ENCODE measurements at places on chromosomes 4 and X.

DNA sequence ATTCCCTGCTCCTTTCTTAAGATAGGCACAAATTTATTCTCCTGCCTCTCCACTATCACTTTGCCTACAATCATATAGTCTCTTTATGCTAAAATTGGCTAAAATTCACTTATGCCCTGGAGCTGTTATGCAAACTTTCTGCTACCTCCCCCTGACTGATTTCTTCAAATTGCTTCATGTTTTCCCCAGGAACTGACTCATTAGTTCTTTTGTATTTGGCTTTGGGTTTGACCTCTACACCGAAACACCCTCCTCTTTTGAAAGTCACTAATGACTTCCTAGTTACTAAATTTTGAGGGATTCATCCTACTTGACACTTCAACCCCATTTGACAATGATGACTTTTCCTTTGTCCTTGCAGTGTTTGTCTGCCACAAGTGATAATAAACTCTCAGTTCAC is 222.6 kb downstream of the NDST4 start:
- no peak for DNase-seq

DNA sequence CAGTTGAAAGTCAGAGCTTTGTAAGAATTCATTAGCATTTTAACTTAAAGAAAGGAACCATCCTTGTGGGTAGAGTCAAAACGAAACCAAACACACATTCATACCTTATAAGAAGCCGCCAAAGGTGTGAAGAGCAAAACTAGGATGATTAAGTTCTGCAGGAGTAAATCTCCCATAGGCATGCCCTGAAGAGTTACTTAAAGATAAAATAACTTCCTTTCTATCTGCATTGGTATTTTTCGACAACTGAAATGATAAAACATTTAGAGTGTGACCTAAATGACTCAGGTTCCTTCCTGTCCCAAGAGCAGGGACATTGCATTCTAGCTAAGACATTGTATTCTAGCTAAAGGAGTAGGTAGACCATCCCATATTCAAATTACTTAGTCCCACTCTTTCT is 75.3 kb downstream of the BCOR start:
- DNase-seq, result no peak

DNA sequence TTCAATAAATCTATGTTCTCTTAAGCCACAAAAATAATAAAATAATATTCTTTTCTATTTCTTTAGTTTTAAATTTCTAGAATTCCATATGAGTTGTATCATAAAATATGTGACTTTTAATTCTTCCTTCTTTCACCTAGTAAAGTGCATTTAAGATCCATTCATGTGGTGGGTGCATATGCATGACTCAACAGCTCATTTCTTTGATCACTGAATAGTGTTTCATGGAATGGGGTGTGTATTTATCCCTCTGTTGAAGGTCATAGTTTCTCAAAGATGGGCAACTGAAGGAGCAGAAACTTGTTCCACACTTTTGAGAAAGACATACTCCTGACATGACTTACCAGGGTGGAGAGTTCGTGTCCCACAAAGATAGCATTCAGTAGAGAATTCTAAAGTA is 1230.3 kb upstream of the AGA start:
- no peak for DNase-seq

DNA sequence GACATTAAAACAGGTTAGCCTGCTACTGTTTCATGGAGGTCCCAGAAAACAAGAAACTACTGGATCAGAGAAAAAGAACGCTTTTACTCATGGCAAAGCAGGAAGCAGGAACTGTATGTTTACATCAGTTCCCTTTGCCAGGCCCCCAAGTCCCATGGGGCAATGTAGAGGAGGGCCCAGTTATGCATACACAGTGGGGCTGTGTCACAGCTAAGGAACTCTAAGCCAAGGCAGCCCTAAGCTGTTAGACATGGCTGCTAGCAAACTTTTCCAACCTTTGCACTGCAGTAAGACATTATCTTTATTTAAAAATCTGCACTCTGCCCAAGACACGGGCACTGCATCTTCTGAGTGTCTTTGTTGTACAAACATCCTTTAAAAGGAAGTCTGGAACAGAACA is 975.8 kb downstream of the C4orf33 start:
- no peak for DNase-seq

DNA sequence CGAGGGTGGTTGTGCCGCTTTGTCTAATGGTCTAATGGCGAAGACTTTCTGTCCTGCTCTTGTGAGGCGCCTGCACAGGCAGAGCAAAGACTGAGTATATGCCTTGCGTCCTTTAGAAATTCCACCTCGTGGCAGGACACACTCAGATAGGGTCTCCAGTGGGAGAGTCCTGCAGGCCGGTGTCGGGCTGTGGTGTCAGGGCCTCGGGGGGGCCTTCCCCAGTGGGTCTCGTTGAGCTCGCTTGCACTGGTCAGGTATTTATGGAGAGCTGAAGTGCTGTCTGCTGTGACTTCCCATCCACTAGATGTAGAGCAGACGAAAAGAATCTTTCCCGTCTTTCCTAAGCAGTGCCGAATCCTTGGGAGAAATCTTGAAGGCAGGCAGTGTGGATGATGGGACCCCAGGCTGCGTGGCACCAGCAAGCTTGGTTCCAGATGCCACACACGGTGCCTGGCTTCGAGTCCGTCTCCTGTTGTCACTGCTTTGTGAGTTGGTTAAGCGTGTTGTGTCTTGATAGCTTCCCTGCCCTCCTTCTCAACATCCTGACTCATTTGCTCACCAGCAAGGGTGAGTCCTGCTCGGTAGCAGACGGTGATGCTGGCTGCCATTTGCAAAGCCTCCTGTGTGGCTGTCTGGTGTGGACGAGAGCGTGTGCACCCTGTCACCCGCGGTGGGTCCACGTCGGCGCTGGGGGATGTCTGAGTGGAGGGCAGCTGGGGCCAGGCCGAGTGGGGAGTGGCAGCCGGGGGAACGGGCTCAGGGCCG is 20.5 kb downstream of the MAEA start:
- no peak for DNase-seq

- DNase-seq, result no peak
Measured at GRCh38 chr4:159047478-159048165, 55.3 kb upstream of the RAPGEF2 start.

- no peak for DNase-seq
Measured at GRCh38 chrX:152170621-152171020, 32.2 kb upstream of the MAGEA10 start.

GRCh38 chrX:71935476-71935875 is 24.8 kb downstream of the NHSL2 start:
- DNase-seq, result no peak

- DNase-seq, result no peak
Measured at GRCh38 chr4:119526786-119527550, 101.6 kb downstream of the PDE5A start.

GRCh38 chr4:94757192-94758140 is at the start of gene BMPR1B:
TSS of gene BMPR1B (plus strand) at chr4:94757955. CDS start at chr4:95104425, 346,470 bp downstream.
- no peak for DNase-seq

GRCh38 chr4:4572821-4573220 is 31.0 kb upstream of the STX18 start:
- DNase-seq, result no peak

GRCh38 chr4:40337523-40337922 is 2.4 kb downstream of the CHRNA9 start:
- no peak for DNase-seq

GRCh38 chr4:80276931-80277330 is 10.5 kb downstream of the FGF5 start:
- DNase-seq, result no peak

DNA sequence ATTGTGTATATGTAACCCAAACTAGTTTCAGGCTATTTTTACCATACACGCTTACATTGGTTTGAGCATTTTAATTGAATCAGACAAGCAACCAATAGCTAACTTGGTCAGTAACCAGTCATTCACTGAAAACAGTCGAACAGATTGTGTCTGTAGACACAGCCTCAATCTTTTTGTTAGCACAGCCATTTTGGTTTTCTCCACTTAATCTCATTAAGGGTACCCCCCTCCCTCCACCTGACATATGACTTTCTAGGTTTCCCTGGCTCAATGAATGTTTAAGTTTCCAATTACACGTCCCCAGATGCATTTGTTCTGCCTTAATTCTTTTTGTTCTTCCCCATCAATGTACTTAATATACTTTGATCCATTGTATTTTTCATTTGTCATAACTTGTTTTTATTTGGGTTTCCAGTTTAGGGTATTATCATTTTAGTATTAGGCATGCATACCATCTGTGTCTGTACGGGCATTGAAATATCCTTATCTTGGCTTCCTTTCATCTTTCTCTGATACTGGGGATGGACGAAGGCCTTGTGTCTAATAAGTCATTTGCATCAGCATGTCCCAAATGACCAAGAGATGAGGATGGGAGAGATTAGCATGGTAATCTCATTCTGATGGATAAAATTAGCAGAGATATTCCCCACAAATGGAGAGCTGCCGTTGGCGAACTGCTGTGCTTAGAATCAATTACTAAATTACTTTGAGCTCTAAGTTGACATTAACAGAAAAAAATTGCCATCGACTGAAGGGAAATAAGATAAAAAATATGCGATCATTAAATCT is 35.9 kb upstream of the PHOX2B start:
- DNase-seq, result no peak

- no peak for DNase-seq
Measured at GRCh38 chr4:185868983-185869382, 57.0 kb upstream of the SORBS2 start.

DNA sequence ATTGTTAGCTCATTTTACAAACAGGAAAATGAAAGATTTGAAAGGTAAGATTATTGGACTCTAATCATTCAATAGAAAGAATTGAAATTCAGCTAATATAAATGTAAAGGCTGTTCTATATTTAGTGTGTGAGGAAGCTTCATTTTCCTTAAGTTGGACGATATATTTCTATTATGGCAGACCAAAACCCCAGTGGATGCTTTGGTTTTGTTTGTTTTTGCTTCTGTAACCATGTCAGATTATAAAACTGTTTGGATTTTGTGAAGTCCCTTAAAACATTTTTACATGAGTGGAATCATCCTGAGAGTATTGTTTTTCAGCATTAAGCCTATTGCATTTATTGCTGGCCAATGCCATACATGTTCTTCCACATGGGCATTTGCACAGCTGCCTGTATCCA is 110.2 kb upstream of the ENPEP start:
- no peak for DNase-seq

GRCh38 chr4:152117933-152118507 is 357.2 kb upstream of the GATB start:
- no peak for DNase-seq

DNA sequence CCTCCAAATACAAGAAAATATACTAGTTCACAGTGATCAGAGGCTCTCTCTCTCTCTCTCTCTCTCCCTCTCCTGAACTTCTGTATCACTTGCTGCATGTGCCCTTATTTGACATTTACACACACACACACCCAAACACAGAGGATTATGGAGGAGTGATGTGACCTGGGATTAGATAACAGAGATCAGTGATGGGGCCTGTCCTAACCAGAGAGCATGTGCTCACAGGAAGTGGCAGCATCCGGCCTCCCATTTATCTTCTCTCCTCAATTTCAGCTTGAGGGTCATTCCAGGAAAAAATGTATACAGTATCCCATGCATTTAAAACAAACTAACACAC is 143.0 kb downstream of the TSPAN5 start:
- DNase-seq, result no peak

DNA sequence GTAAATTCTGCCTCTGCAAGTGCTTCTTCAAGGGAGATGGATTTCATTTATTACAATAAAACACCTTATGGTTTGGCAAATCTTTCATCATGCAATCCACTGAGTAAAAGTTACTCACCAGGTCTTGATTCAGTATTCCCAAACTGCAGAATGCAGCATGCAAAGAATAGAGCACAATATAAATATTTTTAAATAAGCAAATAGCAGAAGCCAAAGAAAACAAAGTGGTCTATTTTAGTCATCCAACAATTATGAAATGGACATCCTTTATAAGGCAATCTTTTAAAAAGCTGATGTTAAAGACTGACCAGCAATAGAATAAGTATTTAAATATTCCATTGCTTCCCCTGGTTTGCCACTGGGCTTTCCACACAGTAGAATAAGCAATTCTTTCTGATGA is 59.5 kb downstream of the SLC39A8 start:
- no peak for DNase-seq

DNA sequence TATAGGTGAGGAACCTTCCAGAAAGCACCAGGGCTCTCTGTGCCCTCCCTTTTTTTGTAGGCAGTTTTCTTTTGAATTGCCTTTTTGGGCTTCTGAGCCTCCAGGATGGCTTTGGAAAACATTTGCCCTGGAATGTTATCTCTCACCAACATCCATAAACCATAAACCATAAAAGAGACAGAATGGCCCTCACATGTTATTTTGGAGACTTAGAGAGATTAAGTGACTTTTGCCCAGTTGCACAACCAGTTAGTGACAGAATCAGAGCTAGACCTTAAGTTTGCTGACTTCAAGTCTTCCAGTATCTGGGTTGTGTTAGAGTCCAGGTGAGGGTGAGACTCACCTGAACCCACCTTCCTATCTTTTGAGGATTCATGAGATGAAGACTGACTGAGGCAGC is 153.0 kb upstream of the STX18 start:
- DNase-seq, result no peak

- DNase-seq, result no peak
Measured at GRCh38 chr4:37644962-37645361, 41.2 kb downstream of the RELL1 start.

DNA sequence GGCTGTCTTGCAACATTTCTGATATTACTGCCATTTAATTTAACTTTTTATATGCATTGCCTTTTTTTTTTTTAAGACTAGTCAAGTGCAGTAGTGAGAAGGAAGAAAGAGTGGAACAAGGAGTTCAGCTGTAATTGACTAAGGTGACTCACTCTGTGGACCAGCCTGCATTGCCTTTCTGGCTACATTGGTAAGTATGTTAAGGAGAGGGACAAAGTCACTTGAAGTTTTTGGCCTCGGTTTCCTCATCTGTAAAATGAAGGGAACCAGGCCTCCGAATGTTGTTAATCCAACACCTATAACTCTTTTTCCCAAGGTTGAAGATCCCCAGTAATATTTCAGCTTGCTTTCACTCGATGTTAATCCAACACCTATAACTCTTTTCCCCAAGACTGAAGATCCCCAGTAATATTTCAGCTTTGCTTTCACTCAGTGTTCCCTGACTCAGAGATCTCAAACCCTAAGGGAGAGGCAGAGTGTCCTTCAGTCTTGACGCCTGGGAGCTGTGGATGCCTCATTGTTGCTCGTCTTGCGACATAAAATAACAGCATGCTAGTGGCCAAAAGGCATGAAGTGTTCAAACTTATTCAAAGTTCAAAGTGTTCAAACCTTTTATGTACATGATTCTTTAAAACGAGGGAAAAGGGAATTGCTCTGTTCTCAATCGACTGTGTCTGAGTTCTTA is 102.0 kb downstream of the SORBS2 start:
- no peak for DNase-seq

DNA sequence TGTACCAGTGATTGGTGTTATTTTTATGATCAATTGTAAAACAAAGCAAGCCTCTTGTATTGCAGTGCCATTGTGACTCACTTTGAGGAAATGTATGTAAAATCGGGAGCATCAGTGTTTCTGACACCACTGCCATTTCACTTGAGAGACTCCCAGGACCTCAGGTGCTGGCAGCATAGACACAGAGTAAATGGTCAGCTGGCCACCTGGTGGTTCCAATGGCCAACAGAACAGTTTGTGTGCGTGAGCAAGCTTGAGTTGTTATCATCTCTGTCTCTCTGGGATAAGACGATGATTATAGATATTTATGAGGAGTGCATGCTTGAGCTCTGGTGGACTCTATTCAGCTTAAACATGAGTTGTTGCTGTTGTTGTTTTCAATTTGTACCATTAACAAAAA is 356.6 kb downstream of the GUCY2F start:
- DNase-seq, result no peak

GRCh38 chr4:1795299-1796195 is 2.5 kb downstream of the FGFR3 start:
- DNase-seq, result no peak
